Activated T-cell treated with anti-CD3 and anti-CD28 coated beads, Interleukin-2, amount 50 U/mL, for 72 hours (primary cell): ENCODE measurements at places on chromosomes 2 and 18. TPM values are rescaled to one million over a fixed set of nuclear protein-coding genes. Genes with fewer than 3 reads are reported as not detected.

Gene RND3
- total RNA-seq = not detected

DNA sequence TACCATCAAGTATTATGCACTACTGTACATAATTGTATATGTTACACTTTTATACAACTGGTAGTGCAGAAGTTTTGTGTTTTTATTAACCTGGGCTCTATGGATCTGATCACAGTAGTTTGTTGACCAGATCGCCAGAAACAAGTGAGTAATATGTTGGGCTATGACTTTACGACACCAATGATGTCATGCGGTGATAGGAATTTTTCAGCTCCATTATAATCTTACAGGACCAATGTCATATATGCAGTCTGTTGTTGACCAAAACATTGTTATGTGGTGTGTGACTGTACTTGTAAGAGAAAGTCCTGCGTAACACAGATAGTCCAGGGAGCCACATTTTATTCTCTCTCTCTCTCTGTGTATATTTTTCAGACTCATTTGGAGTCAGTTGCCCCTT, 4.5 kb upstream of the ACOXL start:
- no peak overlapping the region for H3K4me3 ChIP-seq
- no peak for DNase-seq
- H3K36me3 ChIP-seq = no peaks in the 10 kb centered on the region

GRCh38 chr18:69871363-69871762, 76.3 kb downstream of the CD226 start:
- peaks cover 22% of the 10 kb centered on the region for H3K36me3 ChIP-seq
- H3K4me3 ChIP-seq = no peak overlapping the region
- peak overlapping the region; percentile 31 for H3K27ac ChIP-seq
- no peaks in the 10 kb centered on the region for H3K27me3 ChIP-seq
- peaks cover 15% of the 10 kb centered on the region for H3K4me1 ChIP-seq

DNA sequence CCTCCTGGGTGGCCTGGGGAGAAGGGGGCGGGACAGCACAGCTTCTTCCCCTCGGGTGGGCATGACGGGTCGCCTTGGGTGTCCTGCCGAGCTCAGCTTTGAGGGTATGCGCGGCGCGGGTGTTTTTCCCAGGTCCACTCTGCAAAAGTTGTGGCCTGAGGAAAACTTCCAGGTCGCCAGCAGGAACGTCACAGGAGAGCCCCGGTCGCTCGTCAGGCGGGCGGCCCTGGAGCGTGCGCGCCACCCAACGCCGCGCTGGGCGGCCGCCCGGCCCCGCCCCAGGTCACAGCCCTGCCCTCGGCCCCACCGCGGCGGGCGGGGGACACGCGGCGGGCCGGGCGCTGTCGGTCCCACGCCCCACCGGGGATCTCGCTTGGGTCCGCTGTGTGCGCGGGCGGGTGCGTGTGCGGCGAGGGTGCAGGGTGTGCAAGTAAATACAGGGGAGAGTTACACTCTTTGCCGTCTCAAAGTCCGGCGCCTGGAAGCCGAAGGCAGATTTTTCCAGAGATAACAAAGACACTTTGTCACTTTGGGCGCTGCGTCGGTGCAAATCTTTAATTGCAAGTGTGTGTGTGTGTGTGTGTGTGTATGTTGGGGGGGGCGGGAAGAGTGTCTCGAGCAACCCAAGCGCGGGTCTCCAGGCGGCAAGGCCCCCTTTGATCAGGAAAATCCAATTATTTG, 616 bp upstream of the SP5 start:
- H3K27me3 ChIP-seq = peaks cover 80% of the 10 kb centered on the region
- H3K27ac ChIP-seq = no peak overlapping the region
- peak overlapping the region; percentile 93 for H3K4me3 ChIP-seq
- DNase-seq = peak; percentile 27
- peaks cover 39% of the 10 kb centered on the region for H3K4me1 ChIP-seq

DNA sequence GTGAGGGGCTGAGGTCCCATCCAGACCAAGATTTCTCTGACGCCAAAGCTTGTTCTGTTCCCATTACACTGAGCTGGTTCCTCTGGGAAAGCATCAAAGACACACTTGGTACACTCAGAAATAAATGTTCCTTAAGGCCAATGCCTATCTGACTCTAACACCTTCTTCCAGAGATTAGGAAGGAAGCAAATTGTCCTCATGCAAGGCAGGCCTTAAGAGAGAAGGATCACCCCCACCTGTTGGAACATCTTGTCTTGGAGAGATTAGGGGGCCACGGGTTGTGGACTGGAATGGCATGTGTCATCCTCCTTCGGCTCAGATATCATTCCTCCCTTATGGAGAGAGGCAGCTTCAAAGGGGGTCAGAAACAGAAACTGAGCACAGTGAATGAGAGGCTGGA, 100.2 kb downstream of the ANKRD44 start:
- H3K27me3 ChIP-seq = no peaks in the 10 kb centered on the region
- no peak for DNase-seq
- H3K4me1 ChIP-seq = peaks cover 100% of the 10 kb centered on the region
- no peaks in the 10 kb centered on the region for H3K36me3 ChIP-seq
- H3K27ac ChIP-seq = peak overlapping the region; percentile 98
- H3K4me3 ChIP-seq = peak overlapping the region; percentile 85
